ENCODE measurements at places on chromosomes 6 and 20. TPM values are rescaled to one million over a fixed set of nuclear protein-coding genes. Genes with fewer than 3 reads are reported as not detected.

DNA sequence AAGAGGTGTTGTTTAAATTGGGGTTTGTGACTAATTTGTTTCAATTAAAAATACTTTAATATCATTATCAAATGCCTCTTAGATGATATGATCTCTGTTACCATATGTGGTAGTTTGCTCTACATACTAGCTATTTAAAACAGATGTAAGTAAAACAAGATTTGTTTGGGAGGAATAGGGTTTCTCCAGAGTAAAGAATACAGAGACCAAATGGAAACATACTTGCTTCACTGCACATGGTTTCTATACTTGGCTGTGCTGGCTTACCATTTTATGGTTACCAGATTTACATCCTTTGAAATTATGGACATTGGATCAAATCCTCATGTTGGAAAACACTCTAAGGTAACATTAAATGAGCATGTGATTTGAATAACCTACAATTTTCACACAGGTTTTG is 588.3 kb downstream of the CD109 start:
- DNase-seq: no peak
- no peak overlapping the region for H3K27ac ChIP-seq
- no peaks in the 10 kb centered on the region for H3K36me3 ChIP-seq
- H3K27me3 ChIP-seq: no peaks in the 10 kb centered on the region

- no peaks in the 10 kb centered on the region for H3K4me1 ChIP-seq
- H3K4me3 ChIP-seq: no peak overlapping the region
- DNase-seq: no peak
Measured at GRCh38 chr6:137271245-137272183, 52.3 kb upstream of the IFNGR1 start.

- no peak overlapping the region for H3K27ac ChIP-seq
- no peaks in the 10 kb centered on the region for H3K27me3 ChIP-seq
- no peak overlapping the region for H3K4me3 ChIP-seq
- no peak for DNase-seq
- H3K36me3 ChIP-seq: no peaks in the 10 kb centered on the region
- peaks cover 11% of the 10 kb centered on the region for H3K4me1 ChIP-seq
Measured at GRCh38 chr20:56433221-56433879, 21.3 kb downstream of the CASS4 start.

Gene ID1
- total RNA-seq: 347 TPM

DNA sequence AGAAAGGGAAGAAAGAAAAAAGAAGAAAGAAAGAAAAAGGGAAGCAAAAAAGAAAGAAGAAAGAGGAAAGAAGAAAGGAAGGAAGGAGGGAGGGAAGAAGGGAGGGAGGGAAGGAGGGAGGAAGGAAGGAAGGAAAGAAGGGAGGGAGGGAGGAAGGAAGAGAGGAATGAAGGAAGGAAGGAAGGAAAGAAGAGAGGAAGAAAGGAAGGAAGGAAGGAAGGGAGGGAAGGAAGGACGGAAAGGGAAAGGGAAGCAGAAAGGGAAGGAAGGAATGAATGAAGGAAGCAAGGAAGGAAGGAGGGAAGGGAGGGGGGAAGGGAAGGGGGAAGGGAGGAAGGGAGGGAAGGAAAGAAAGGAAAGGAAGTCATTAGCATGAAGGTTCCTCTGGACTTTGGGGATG is 452.9 kb downstream of the TFAP2B start:
- DNase-seq: no peak
- H3K4me3 ChIP-seq: no peak overlapping the region
- no peaks in the 10 kb centered on the region for H3K27me3 ChIP-seq
- H3K4me1 ChIP-seq: no peaks in the 10 kb centered on the region
- H3K27ac ChIP-seq: no peak overlapping the region

GRCh38 chr6:11386323-11386722 is 151.2 kb upstream of the TMEM170B start:
- no peaks in the 10 kb centered on the region for H3K36me3 ChIP-seq
- no peak overlapping the region for H3K4me3 ChIP-seq
- DNase-seq: no peak
- H3K27ac ChIP-seq: no peak overlapping the region
- no peaks in the 10 kb centered on the region for H3K27me3 ChIP-seq
- no peaks in the 10 kb centered on the region for H3K4me1 ChIP-seq

- no peak for DNase-seq
- no peak overlapping the region for H3K27ac ChIP-seq
- H3K27me3 ChIP-seq: no peaks in the 10 kb centered on the region
- no peaks in the 10 kb centered on the region for H3K4me1 ChIP-seq
Measured at GRCh38 chr20:18615020-18615650, 27.3 kb downstream of the DTD1 start.

- DNase-seq: no peak
- H3K4me1 ChIP-seq: no peaks in the 10 kb centered on the region
- H3K27ac ChIP-seq: no peak overlapping the region
- no peaks in the 10 kb centered on the region for H3K36me3 ChIP-seq
Measured at GRCh38 chr20:60263725-60264709, 305.8 kb downstream of the CDH26 start.

DNA sequence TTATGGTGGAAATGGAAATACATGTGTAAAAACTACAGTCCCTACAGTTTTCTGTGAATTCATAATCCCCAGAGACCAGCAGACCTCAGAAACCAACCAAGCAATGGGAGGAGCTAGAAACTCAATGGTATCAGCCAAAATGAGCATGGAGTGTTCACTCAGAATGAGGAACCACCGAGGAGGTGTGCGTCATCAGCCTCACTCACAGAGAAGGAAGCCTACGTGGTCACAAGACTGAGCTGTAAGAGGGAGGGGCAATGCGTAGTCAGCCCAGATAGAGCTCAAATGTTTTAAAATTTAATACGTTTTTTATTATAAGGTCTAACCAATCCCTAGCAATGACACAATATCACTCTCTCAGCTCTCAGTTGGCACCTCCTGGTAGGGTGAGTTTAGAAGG is 17.4 kb downstream of the MYLK4 start:
- peaks cover 12% of the 10 kb centered on the region for H3K4me1 ChIP-seq
- no peak overlapping the region for H3K27ac ChIP-seq
- no peaks in the 10 kb centered on the region for H3K36me3 ChIP-seq
- no peak for DNase-seq

DNA sequence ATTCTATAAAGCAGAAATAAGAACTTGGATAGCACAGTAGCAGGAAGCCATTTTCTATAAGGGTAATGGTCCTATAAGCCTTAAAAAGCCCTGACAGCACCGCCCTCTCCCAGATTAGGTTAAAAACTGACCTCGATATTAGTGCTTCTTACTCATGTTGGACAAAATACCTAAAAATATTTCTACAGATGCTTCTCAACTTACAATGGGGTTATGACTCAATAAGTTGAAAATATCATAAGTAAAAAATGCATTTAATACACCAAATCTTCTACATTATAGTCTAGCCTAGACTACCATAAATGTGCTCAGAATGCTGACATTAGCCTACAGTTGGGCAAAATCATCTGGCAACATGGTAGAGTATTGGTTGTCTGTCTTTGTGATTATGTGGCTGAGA is 70.3 kb downstream of the SESN1 start:
- no peak overlapping the region for H3K4me3 ChIP-seq
- H3K27ac ChIP-seq: no peak overlapping the region
- no peaks in the 10 kb centered on the region for H3K27me3 ChIP-seq
- H3K4me1 ChIP-seq: no peaks in the 10 kb centered on the region

- H3K36me3 ChIP-seq: peaks cover 54% of the 10 kb centered on the region
- no peak overlapping the region for H3K27ac ChIP-seq
- DNase-seq: no peak
- H3K4me3 ChIP-seq: no peak overlapping the region
- H3K4me1 ChIP-seq: no peaks in the 10 kb centered on the region
- H3K27me3 ChIP-seq: no peaks in the 10 kb centered on the region
Measured at GRCh38 chr6:89858041-89858440, 28.4 kb downstream of the CASP8AP2 start.

Gene TAAR9
- total RNA-seq: not detected

DNA sequence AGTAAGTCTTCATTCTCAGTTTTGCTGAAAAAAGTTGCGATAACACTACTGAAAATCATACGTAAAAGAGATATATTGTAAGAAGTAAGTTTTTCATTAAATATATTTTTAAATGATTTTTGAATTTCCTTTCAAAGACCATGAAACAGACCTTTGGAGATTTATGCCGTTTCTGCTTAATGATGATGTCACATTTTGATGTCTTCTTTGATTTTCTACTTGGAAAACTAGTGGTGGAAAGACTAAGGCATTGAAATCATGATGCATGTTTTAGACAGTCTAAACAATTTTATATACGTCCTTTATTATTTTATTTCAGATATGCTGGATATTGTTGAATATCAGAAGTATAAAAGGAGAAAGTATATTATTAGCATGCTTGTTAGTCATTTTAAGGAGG is 33.7 kb downstream of the EYA4 start:
- no peaks in the 10 kb centered on the region for H3K27me3 ChIP-seq
- no peak overlapping the region for H3K27ac ChIP-seq
- H3K4me3 ChIP-seq: no peak overlapping the region
- no peak for DNase-seq
- no peaks in the 10 kb centered on the region for H3K4me1 ChIP-seq

- H3K27me3 ChIP-seq: no peaks in the 10 kb centered on the region
- peak; percentile 80 for DNase-seq
- peaks cover 29% of the 10 kb centered on the region for H3K36me3 ChIP-seq
- H3K4me1 ChIP-seq: peaks cover 41% of the 10 kb centered on the region
Measured at GRCh38 chr6:35259948-35260590, 534 bp downstream of the ZNF76 start.

DNA sequence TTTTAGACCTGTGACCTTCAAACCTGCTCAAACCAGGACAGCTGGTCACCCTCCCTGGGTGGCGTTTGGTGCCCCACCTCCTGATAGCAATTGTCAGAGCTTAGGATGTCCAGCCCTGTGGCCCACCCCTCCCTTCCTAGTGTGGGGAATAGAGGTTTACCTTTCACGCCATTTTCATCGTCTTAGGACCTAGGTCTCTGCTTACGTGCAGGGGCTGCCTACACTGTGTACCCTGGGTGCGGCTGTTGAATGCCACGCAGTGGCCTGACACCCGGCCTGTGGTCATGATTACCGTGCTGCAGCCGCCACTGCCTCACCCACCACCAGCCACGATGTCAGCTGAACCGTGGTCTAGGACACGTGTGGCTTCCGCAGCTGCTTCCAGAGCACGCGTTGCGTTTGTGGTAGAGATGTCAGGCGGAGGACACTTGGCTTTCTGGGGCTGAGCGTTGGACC is 157.3 kb downstream of the DTNBP1 start:
- DNase-seq: no peak
- H3K27me3 ChIP-seq: no peaks in the 10 kb centered on the region
- no peaks in the 10 kb centered on the region for H3K4me1 ChIP-seq
- H3K4me3 ChIP-seq: no peak overlapping the region

DNA sequence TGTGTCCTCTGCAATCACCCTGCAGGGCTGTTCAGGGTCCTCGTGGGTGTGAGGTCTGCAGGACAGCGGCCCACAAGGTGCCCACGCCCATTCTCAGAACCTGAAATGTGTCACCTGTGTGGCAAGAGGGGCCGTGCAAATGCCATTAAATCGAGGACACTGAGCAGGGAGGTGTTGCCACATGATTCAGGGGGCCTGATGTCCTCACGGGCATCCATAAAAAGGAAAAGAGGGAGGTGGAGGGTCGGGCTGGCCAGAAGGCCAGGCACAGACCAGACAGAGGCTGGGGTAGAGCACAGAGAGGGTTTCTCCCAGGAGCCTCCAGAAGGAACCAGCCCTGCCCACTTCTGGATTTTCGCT is 239.6 kb downstream of the ERMARD start:
- H3K27me3 ChIP-seq: peaks cover 14% of the 10 kb centered on the region
- H3K27ac ChIP-seq: no peak overlapping the region
- no peak overlapping the region for H3K4me3 ChIP-seq
- no peak for DNase-seq
- no peaks in the 10 kb centered on the region for H3K36me3 ChIP-seq
- H3K4me1 ChIP-seq: no peaks in the 10 kb centered on the region

DNA sequence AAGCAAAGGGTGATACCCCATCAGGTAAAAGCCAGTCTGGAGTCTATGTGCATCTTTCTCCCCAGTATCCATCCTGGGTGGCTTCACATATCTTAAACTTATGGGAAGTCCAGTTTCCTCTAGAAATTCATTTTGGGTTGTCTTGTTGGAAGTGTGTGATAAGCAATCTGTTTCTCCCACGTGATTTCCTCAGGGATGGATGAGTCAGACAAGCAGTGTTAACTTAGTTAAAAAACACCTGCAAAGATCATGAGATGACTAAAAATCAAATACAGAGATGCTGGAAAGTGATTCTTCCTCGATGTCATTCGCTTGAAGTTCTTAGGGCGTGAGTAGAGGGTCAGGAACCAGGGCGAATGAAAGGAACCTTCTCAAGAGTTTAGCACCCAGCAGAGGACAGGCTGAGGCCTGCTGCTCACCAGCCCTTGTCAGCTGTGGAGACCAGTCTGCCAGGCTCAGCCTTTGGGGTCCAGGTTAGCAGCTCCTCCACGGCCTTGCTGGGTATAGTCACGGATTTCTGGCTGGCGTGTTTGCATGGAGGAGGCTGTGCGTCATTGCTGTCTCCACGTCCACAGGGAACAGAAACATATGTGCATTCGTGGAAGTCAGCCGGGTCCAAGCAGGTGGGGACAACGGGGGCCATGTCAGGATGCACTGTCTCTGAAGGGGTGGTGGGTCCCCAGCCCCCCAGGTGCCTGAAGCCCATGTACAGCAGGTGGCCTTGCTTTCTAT is 2.8 kb upstream of the PNPLA1 start:
- no peak overlapping the region for H3K27ac ChIP-seq
- H3K27me3 ChIP-seq: peaks cover 67% of the 10 kb centered on the region
- H3K4me3 ChIP-seq: no peak overlapping the region
- peaks cover 7% of the 10 kb centered on the region for H3K4me1 ChIP-seq

GRCh38 chr6:75993236-75994162 is 79.0 kb downstream of the IMPG1 start:
- peaks cover 65% of the 10 kb centered on the region for H3K27me3 ChIP-seq
- H3K4me3 ChIP-seq: no peak overlapping the region
- H3K36me3 ChIP-seq: no peaks in the 10 kb centered on the region
- DNase-seq: no peak
- no peak overlapping the region for H3K27ac ChIP-seq
- no peaks in the 10 kb centered on the region for H3K4me1 ChIP-seq

Gene HAO1
- total RNA-seq: not detected

DNA sequence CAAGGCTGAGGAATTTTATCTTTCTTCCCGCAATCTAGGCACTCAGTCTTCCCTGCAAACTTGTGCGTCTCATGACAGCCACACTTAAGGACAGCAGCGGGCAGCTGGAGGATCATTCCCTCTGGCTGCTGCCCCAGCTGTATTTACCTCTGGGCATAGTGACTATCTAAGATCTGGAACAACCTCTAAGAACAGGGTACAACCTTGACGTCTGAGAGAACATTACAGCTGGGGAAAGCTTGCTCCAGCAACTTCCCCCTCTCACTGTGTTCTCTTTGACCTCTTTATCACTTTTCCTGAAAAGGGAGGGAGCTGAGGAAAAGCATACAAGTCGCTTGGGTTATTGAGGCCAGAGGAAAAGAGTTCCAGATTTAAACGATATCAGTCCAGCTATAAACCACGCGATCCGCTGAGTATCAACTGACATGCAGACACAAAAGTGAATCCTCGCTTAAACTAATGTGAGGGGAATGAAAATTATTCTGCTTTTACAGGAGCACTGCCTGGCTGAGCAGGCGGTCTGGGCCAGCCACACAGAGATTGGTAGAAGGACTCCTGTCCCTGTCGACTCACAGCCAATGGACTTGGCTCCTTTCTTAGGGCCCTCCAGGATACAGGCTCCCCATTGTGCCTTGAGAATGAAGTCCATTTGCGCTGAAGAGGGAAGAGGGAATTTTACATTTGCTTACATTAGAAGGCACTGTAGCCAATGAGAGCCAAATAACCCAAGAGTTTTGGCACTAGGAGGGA is 153.3 kb downstream of the QRSL1 start:
- H3K27me3 ChIP-seq: no peaks in the 10 kb centered on the region
- no peak for DNase-seq
- peaks cover 37% of the 10 kb centered on the region for H3K36me3 ChIP-seq
- peaks cover 53% of the 10 kb centered on the region for H3K4me1 ChIP-seq
- H3K4me3 ChIP-seq: peak overlapping the region; percentile 5
- peak overlapping the region; percentile 37 for H3K27ac ChIP-seq

Data from Calu3 (cell line).